Activated gamma-delta T cell treated with Interleukin-2 at 50 U/mL for 16 hours (primary cell): ENCODE measurements at places on chromosomes 16 and 17.

DNA sequence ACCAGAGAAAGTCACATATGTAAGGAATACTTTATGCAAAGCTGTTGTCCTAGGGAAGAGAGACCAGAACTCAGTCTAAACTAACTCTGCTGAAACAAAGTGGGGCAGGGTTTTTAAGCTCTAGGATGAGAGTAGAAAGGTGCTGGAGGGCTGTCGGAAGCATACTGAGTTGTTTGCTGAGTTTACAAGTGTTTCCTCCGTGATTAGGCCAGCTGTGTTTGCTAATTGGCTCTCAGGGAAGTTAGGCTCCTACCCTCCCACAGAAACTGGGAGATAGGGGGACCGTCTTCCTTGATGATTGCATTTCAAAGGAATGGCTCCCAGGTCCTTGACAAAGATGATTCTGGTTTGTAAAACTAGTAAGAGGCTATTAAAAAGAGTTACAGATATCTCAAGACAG is 24.4 kb upstream of the CRYM start:
- no peak for DNase-seq

- no peak for DNase-seq
Measured at GRCh38 chr16:65249768-65250167, 127.9 kb upstream of the CDH11 start.

DNA sequence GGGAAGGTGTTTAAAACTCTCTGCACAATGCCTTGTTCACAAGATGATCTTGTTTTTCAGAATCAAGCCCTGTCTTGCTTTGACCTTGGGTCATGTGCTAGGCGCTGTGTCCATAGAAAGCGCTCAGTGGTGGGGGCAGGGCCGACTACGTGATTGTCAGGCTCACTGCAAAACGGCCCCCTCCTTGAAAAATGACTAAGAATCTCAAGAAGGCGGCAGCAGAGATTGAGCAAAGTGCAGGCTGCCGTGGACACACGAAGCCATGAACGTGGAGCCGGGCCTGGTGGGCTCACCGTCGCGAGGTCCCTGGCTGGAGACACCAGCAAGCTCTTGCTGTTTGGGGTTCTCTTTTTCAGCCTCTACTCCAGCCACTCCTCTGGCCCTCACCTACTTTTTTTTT is 10.2 kb downstream of the ATP2C2 start:
- DNase-seq: no peak

GRCh38 chr17:78714534-78714933 is 67.5 kb downstream of the CYTH1 start:
- DNase-seq: no peak

GRCh38 chr16:1635070-1635469 is 22.9 kb downstream of the CRAMP1 start:
- no peak for DNase-seq

- DNase-seq: no peak
Measured at GRCh38 chr17:74892974-74893911, at the start of gene FADS6. TSS of gene FADS6 (minus strand) at chr17:74893633. CDS start at chr17:74893595, 38 bp downstream.

GRCh38 chr16:31267332-31268032 is 7.7 kb downstream of the ITGAM start:
- no peak for DNase-seq

- DNase-seq: no peak
Measured at GRCh38 chr17:979212-979538, 401 bp downstream of the NXN start.

- no peak for DNase-seq
Measured at GRCh38 chr16:55056585-55057401, 126.1 kb downstream of the IRX5 start.

GRCh38 chr16:49833796-49834530 is 21.9 kb downstream of the ZNF423 start:
- no peak for DNase-seq
